ENCODE measurements at places on chromosomes 2 and 18.

- DNase-seq = no peak
Measured at GRCh38 chr2:10292033-10292432, 10.7 kb upstream of the HPCAL1 start.

GRCh38 chr2:226187616-226188015 is 612.0 kb downstream of the IRS1 start:
- no peak for DNase-seq

GRCh38 chr18:68969027-68969426 is 171.1 kb downstream of the CCDC102B start:
- DNase-seq = no peak

- peak; percentile 12 for DNase-seq
Measured at GRCh38 chr18:60676815-60677214, 304.2 kb upstream of the MC4R start.

DNA sequence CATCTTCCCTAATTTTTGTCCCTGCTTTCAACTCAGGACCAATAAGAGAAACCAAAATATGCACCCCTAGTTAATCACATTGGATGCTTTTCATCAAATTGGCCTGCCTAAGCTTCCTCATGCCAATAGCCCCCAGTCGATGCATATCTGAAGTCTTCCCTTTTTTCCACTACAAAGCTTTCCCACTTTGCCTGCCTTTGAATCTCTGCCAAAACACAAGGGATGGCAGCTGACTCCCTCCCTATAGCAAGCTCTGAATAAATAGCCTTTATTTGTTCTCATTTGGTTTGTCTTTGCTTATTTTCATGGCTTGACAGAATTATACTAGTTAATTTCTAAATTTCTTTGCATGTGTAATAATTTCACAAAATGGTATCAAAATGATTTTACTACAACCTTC is 621.2 kb downstream of the MBD2 start:
- no peak for DNase-seq

GRCh38 chr2:8452979-8453903 is 228.6 kb upstream of the ID2 start:
- no peak for DNase-seq

DNA sequence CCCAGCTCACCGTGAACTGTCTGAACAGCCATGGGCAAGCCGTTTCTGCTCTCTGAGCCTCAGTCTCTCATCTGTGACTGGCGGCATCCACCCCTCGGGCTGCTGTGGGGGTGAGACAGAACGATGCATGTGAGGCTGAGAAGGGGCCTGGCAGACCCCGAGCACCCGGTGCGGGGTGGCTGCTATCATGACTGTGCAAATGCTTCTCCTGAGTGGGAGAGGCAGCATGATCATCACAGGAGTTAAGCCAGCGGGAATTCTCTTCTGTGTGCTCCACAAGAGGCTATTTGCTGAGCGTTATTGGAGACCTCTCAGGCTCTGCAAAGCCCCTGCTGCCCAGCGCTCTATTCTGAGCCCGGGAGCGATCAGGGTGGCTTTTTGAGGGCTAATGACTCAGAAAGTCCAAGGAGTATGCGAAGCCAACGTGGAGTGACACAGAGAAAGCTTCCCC is 45.8 kb upstream of the ID2 start:
- no peak for DNase-seq

GRCh38 chr18:62781893-62782292 is 66.6 kb downstream of the PHLPP1 start:
- DNase-seq = no peak

DNA sequence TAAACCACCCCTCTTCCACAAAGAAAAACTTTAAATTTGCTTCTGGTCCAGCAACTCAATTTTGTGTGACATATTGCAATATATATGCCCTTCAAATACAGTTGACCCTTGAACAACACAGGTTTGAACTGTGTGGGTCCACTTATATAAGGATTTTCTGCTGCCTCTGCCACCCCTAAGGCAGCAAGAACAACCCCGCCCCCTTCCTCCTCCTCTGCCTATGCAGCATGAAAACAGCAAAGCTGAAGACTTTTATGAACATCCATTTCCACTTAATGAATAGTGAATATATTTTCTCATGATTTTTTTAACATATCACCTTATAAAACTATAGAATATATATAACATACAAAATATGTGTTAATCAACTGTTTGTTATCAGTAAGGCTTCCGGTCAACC is 58.3 kb downstream of the EML4 start:
- no peak for DNase-seq

DNA sequence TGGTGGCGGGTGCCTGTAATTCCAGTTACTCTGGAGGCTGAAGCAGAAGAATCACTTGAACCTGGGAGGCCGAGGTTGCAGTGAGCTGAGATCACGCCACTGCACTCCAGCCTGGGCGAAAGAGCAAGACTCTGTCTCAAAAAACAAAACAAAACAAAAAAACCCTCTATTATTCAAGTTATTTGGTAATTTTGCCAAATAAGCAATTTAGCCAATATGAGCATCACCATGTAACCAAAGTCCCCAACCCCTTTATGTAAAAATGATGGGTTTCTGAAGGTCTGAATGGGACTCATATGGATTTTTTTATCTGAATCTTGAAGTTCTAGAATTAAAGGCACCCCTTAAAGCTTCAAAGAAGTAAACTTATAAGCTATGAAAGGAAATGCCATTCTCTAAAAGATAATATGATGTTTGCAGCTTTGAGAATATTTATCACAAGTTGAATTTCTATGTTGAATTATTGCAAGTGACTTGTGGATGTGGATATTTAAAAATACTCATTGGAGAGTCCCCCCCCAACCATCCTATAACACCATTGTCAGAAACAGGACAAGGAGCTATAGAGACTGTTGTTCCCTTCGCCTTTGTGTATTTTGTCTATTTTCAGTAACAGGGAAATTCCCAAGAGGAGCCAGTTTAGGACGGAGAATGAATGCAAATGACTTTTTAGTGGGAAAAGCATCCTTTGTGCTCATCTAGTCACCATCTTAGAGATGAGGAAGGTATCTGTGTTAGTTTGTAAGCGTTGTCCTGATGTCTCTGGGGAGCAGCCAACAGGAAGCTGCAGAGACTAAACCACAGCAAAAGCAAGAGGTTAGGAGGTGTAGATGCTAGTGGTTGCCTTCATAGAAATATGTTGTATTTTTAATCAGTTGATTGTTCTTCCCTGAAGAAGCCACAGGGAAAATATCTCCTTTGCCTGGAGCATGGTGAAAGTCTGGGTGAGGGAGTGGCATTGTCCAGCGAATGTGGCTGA is 68.3 kb downstream of the TET3 start:
- DNase-seq = no peak

DNA sequence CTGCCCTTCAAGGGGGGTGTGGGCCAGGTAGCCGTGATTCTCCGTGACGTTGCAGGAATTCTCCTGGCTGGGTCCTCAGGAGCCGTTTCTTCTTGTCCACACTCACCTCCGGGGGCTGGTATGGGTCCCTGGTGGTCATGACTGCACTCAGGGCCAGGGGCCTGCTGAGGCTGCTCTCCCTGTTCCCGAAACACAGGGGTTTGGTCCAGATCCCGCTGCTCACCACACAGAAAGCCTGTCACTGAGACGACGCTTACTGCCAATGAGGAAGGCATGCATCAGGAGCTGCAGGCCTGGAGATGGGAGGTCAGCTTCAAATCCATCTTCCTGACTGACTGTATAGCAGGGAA is 160.7 kb downstream of the RTP5 start:
- no peak for DNase-seq

DNA sequence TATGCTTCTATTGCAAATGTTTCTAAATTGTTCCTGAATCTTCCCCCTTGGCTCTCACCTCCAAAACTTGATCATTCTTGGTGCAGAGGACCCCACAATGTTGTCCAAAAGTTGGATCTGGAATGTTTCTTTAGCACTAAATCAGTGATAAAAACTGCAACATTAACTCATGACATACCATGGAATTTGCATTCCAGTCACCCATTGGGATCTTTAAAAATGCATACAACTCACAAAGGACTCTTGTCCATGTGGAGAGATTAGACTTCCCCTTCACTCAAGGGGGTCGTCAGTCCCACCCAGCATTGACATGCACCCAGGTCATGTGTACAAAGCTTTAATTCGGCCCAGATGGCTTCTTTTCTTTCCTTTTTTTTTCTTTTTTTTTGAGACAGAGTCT is 169.3 kb downstream of the SETBP1 start:
- DNase-seq = no peak

DNA sequence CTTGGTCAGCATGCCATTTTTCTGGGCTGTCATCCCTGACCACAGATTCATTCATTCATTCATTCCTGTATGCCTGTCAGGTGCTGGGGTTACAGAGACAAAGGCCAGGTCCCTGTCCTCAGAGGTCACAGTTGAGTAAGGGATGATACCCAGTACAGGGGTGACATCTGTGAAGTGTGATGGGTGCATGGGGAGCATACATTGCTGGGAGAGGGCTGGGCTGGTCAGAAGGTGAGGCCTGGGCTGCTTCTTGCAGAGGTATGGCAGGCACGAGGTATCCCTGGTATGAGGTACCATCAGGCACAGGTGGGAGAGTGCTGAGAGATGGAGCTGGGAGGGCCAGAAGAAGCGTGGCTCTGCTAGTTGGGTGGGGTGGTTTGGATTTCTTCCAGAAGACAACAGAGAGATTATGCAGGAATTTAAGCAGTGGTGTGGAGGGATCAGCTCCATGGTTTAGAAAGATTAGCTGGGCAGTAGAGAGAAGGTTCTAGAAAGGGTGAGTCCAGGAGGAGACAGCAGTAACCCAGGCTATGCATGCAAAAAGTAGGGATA is 181.9 kb upstream of the HAAO start:
- no peak for DNase-seq

- no peak for DNase-seq
Measured at GRCh38 chr2:228867406-228867805, 403.7 kb downstream of the PID1 start.

- DNase-seq = no peak
Measured at GRCh38 chr2:109143214-109144187, 14.5 kb downstream of the SH3RF3 start.

- DNase-seq = no peak
Measured at GRCh38 chr2:112605926-112606325, 21.5 kb downstream of the CHCHD5 start.

- DNase-seq = no peak
Measured at GRCh38 chr18:78430131-78430758, 549.4 kb upstream of the SALL3 start.

- DNase-seq = no peak
Measured at GRCh38 chr18:58511897-58512581, 116.9 kb downstream of the ALPK2 start.

DNA sequence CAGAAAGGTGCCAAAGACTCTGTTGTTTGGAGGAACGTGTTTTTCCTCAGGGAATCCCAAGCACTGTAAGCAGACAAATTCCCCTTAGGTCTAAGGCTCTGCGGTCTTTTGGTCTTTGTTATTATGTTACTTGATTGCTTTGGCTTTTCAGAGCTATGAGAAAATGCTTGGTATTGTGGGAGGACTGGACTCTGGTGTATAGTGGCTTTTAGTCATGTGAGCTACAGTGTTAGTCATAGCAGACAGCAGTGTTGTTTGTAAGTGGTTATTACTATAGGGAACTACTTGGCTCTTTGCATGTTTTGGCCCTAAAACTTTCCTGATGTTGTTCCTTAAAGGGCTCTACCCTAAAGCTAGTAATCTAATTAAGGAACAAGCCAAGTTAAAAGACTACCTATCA is 956.2 kb upstream of the LRATD1 start:
- DNase-seq = no peak

DNA sequence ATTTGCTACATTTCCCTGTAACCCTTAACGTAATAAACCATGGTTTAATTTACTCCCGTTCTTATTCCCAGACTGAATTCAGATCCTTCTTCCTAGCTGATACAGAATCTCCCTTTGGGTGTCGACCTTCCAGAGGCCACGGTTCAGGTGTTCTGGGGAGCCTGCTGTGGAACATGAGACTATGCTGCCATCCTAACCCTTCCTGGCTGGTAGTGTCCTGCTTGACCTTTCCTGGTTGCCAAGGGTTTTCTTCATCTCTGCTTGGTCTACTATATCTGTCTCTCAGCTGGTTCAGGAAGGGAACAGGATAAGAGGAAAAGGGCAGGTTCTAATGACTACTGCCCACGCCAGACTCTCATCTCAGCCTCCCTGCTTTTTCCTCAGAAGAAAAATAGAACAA is 36.5 kb downstream of the STAT1 start:
- no peak for DNase-seq

GRCh38 chr2:46503686-46504085 is 24.3 kb downstream of the TMEM247 start:
- no peak for DNase-seq

DNA sequence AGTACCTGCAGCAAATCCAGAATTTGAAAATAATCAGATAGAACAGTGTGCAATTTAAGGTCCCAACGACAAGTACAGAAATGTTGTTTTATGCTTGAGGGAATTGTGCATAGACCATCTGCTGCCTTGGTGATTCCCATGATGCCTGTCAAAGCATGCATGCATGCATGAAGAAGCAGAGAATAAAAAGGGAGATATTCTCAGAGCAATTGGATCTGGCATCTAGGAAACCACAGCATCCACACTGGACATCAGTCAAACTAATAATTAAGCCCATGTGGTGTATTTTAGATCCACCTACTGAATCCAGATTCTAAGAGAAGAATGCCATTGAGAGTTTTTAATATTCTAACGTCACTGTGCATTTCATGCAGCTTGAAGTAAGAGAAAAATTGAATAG is 361.2 kb downstream of the FSIP2 start:
- no peak for DNase-seq

GRCh38 chr18:3061581-3062312 is 48.8 kb upstream of the LPIN2 start:
- no peak for DNase-seq

- DNase-seq = no peak
Measured at GRCh38 chr2:15643791-15644585, 52.3 kb downstream of the DDX1 start.

DNA sequence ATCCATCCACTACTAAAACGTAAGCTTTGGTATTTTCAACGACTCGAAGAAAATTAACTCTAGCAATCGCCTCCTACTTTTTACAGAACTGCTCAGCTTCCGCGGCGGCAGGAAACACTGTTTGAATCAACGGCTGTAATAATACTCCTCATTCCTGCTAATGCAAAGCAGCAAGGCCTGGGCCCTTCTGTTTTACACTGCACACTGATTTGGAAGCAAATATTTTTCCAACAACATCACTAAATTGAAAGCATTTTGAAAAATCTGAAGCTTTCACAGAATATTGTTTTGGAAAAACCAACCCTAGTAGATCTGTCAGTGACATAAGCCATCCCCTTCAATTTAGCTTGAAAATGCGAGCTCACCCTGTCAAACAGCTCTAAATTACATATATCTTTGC is 261.2 kb downstream of the TXNL1 start:
- no peak for DNase-seq

GRCh38 chr2:216235896-216236295 is 126.7 kb downstream of the XRCC5 start:
- no peak for DNase-seq

DNA sequence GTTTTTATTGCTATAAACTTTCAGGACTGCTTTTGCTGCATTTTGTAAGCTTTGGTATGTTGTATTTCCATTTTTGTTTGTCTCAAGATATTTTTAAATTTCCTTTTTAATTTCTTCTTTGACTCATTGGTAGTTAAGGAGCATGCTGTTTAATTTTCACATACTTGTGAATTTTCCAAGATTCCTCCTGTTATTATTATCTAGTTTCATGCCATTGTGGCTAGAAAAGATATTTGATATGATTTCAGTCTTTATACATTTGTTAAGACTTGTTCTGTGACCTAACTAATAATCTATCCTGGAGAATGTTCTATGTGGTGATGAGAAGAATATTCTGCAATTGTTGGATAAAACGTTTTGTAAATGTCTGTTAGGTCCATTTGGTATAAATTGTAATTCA is 62.1 kb downstream of the NUP35 start:
- DNase-seq = no peak

GRCh38 chr18:73752546-73752945 is 395.1 kb downstream of the FBXO15 start:
- DNase-seq = no peak
